ENCODE measurements at places on chromosomes 7 and 10.

DNA sequence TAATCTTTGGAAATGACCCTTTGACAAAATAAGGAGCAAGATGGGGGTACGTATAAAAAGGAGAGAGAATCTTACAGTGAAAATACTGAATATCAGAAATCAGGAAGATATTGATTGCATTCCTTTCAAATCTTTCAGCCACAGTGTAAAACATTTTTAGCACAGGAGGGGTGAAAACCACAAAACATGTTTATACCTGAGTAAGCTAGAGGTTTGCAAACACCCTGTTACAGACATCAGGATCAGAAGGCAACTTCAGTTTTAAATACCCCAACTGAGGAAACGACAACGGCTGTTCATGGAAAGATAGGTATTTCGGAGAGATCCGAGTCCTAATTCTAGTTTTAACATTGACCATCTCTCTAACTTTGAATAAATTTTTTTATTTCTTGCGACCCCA lies 69.1 kb upstream of the ITGB1 start:
- DNase-seq: no peak

DNA sequence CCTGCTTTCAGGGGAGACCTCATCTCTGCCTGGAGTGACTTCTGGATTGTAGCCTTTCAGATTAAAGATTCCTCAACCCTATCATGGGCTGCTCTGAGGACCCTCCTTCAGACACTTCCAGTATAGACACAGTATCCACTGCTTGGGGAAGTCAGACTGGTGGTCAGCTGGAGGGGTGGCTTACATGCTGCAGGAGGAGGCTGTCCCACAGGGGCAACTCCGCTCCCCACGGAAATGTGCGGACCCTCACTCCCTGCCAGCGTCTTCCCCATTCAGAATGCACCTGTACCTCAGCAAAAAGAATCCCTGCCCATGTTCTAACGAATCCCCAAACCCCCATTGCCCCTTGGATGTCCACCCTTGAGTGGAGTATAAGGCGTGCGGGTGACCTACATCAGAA lies 95.5 kb downstream of the DOCK4 start:
- DNase-seq: no peak

DNA sequence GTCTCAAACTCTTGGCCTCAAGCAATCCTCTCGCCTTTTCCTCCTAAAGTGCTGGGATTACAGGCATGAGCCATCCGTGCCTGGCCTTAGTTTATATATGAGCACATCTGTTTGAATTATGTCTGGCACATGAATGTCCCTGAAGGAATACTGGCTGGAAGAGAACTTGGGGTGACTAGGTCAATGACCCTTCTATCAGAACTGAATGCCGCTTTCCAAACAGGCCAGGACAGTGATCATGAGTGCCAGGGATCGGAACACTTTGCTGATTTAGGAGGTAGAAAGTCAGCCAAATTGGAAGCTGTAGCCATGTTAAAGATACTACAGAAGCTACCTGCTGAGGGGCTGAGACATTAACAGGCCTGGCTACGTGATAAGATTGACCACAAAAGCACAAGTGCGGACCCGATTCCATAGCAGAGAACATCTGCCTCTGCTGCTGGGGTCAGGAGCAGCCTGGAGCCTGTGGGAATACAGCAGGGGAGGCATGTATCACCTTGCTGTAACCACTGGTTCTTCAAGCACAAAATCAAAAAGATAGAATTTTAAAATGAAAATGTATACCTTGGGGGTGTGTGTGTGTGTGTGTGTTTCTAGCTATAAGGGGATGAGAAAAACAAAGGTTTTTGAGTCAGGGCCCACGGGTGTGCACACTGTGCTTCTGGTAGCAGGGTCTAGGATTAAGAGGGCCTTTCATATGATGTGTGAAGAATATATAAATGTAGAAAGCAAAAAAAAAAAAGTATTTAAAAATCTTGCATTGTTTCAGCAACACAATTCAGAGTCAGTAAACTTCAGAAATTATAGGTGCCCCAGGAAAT lies 293.7 kb downstream of the BBS9 start:
- DNase-seq: no peak

DNA sequence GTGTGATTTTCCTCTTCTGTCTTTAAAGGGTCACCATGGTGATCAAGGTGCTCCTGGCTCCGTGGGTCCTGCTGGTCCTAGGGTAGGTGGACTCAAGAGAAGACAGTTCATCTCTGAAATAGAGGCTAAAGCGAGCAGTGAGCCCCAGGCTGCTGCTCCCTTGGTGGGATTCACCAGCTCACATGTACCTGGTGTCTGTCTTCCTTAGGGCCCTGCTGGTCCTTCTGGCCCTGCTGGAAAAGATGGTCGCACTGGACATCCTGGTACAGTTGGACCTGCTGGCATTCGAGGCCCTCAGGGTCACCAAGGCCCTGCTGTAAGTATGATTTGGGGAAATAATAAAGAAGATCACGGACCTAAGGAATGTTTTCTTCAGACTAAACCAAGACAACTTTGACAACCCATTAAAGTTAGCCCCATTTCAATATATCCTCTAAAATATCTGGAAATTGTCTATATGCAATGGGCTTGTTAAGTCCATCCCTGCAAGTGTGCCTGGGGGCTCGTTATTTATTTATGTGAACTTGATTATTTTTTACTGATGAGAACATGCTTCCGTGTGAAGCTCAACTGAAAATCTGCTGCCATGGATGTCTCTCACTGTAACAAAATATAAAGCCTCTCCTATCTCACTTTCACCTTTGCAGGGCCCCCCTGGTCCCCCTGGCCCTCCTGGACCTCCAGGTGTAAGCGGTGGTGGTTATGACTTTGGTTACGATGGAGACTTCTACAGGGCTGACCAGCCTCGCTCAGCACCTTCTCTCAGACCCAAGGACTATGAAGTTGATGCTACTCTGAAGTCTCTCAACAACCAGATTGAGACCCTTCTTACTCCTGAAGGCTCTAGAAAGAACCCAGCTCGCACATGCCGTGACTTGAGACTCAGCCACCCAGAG lies 32.5 kb downstream of the COL1A2 start:
- no peak for DNase-seq

DNA sequence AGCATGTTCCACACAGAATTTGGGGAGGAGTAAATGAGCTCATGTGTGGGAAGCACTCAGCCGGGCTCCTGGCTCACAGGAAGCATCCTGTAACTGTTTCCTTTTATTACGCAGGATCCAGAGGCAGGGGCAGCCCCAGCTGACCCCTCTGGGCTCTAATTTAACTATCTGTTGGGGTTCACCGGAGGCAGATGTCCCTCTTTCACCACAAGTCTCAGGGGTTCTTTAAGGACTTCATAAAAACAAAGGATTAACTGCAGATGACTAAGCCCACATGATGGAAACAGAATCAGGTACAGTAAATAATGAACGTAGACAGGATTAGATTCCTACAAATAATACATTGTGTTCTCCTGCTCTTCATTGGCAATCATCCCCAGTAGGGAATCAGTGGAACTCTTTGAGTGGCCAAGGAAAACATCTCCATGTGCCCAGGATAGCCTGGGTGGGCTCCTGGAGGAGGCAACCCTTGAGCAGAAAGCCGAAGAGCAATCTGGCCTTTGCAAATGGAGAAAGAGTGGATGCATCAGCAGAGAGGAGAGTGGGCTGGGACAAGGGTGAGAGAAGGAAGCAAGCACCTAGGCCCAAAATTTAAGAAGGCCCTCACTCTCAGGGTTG lies 24.6 kb downstream of the TBXAS1 start:
- no peak for DNase-seq

- DNase-seq: no peak
Measured at GRCh38 chr7:133887459-133887858, 239.7 kb upstream of the LRGUK start.

GRCh38 chr7:1742555-1743303 lies 72.7 kb downstream of the ELFN1 start:
- DNase-seq: no peak

GRCh38 chr10:34181553-34182300 lies 633.4 kb downstream of the PARD3 start:
- no peak for DNase-seq

DNA sequence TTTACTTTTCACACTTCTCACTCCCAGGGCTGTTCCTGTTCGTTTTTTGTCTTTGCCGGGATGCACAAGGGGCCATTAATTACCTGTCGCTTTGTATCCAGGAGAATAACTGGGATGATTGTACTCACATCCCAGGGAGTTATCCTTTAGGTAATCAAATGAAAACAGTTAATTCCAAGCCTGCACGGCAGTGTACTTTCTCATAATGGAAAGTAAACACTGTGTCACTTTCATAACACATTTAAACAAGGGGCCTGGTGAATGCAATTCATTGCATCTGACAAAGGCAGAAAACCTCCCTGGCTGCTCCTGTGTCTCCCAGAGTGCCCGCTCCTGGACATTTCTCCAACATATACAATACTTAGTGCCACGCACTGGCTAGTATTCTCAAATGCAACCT lies 138.7 kb upstream of the CELF2 start:
- DNase-seq: no peak

DNA sequence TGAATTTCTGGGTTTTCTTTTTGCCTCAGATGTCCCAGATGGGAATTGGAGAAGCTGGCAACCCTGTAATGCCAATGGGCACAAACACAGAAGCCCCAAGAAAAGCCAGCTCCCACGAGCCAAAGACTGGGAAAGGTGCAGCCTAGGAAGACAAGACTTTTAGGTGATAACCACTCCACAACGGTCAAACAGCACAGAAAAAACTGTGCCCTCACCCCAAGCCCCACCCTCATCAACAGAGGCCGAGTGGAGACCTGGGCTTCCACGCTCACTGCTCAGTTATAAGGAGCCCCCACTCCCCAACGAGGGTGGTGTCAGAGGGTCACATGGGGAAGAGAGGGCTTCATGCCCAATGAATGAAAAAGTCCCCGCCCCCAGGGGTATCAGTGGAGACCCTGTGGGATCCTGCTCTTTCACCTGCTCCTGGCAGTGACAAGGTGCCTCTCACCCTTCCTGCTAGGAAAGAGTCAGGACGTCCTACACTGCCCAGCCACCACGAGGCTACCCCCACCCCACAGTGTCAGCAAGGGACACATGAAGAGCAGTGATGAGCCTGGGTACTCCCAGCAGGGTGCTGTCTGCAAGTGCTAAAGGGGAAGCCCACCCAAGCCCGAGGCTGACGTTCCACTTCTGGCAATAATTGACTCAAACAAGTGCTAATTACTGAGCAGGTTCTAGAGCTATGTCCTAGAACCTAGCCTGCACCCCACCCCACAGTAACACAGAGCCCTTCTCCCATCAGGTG lies 8.3 kb downstream of the TMEM273 start:
- no peak for DNase-seq

DNA sequence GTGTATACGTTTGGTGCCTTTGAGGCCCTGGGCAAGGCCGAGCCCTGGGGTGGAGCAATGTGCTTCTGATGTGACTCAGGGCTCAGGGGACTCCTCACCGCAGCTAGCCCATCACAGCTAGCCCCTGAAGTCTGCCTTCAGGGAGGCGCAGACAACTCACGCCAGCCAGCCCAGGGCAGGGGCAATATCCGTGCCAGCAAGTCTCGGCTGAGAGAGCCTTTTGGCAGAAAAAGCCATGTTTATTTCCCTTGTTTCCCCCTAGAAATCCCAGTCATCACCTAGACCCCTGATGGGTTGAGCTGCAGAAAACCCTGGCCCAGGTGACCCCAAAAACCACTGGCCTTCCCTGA lies 90.4 kb downstream of the CHST15 start:
- no peak for DNase-seq

GRCh38 chr7:76193466-76193865 lies 8.2 kb upstream of the SRRM3 start:
- DNase-seq: no peak

- DNase-seq: no peak
Measured at GRCh38 chr10:14186245-14186644, 144.5 kb downstream of the FRMD4A start.
